Stimulated activated CD4-positive, alpha-beta T cell treated with anti-CD3 and anti-CD28 coated beads, TNF-alpha, amount 100 ng/mL, for 1 hour (primary cell): ENCODE measurements at places on chromosomes 3 and 15.

GRCh38 chr3:167691366-167691765 is 37.6 kb upstream of the WDR49 start:
- no peak for DNase-seq

GRCh38 chr3:181629029-181629428 is 82.7 kb upstream of the SOX2 start:
- no peak for DNase-seq

DNA sequence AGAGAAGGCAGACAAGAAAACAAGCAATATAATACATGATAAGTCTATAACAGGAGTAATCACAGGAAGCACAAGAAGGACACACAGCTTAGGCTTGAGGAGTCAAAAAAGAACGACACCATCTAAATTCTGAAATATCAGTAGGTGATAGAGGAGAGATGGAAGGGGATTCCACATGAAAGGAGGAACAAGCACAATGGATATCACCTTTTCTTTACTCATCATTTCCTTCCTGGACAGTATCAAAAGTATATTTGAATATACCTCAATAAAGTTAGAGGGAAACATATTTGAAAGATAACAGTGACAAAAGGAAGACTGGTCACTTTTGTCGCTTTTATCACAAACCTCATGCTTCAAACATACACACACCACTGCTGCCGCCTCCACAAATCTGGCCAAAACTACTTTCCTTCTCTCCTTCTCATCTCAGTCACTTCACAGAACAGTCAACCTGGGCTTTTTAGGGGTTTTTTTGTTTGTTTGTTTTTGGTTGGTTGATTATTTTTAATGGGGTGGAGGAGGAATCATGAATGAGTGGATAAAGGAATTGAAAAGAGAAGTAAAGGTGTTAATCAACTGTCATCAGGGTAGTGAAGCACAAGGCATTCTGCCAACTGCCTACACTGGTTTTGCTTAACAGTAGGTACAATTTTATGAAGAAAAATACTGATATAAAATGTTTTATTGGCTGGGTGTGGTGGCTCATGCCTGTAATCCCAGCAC is 18.5 kb downstream of the DENND4A start:
- DNase-seq = no peak

- no peak for DNase-seq
These were observed 81.5 kb upstream of the DAZL start for GRCh38 chr3:16686679-16687078.

GRCh38 chr3:16614033-16615031 is 9.1 kb upstream of the DAZL start:
- DNase-seq = no peak
